ENCODE measurements at places on chromosomes 6 and 20.

DNA sequence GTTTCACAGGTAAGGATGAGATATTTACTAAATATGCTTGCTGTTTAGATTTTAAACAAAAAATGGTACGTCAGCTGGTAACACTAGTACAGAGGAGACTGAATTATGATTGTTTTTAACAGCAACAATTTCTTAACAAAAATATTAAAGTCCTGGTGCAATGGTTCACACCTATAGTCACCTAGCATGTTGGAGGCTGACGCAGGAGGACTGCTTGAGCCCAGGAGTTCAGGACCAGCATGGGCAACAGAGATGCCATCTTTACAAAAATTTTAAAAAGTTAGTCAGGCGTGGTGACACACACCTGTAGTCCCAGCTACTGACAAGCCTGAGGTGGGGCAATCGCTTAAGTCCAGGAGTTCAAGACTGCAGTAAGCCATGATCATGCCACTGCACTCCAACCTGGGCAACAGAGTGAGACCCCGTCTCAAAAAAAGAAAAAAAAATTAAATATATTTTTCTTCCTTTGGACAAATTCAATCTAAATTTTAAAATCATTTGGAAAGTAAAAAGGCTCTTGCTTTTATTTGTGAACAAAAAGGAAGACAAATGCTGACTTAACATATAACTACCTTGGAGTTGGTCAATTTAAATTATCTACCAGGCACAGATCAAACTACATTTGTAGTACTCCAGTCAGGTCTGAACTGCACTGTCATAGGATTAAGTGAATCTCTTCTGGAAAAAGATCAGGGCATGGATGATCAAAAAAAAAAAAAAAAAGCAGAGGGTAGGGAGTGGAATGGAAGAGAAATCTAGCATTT is 38.2 kb upstream of the RUNX2 start:
- no peak for DNase-seq

- DNase-seq = no peak
Observed at GRCh38 chr6:163516908-163517307, 102.4 kb downstream of the QKI start.

DNA sequence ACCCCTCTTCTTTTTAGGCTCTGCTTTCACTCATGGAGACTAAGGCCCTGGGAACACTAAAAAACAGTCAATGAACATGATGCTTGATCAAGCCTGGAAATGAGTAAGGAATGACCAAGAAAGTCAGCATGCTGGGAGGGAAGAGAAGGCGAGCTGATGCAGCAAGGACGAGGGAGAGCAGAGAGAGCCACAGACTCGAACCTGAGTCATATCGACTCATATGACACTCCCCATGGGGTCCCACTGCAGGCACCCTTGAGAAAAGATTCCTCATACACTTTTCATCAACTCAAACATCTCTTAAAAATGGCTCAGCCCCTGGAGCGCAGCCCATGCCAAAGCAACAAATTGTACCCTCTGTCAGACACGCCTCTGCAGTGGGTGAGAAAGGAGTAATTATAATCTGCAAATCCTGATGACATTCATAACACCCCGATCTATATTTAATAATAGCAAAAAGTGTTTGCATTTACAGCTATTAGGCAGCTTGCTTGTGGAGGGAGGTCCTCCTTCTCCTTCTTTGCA is 127.2 kb downstream of the F13A1 start:
- DNase-seq = no peak

GRCh38 chr6:83114164-83114563 is 46.7 kb downstream of the DOP1A start:
- no peak for DNase-seq

- no peak for DNase-seq
Observed at GRCh38 chr6:84601366-84601765, 163.0 kb downstream of the TBX18 start.

DNA sequence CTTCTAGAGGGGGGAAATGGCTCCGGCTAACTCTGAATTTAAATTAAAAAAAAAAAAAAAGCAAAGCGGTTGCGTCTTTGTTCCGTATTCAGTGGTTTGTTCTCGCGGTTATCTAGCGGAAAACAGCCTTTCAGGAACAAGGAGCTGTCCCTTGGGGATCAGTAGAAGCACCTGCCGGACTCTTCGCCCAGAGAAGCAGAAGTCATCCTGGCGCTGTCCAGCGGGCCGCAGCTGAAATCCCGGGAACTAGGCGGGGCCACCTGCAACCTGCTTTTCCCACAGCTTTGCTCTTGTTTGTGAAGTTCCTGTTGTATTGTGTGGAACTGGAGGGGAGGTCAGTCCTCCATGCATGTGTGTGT is 43.9 kb upstream of the GJE1 start:
- peak; percentile 49 for DNase-seq

GRCh38 chr6:168113226-168113625 is 34.2 kb upstream of the FRMD1 start:
- DNase-seq = no peak

GRCh38 chr20:50056951-50057713 is 55.8 kb downstream of the UBE2V1 start:
- DNase-seq = no peak

DNA sequence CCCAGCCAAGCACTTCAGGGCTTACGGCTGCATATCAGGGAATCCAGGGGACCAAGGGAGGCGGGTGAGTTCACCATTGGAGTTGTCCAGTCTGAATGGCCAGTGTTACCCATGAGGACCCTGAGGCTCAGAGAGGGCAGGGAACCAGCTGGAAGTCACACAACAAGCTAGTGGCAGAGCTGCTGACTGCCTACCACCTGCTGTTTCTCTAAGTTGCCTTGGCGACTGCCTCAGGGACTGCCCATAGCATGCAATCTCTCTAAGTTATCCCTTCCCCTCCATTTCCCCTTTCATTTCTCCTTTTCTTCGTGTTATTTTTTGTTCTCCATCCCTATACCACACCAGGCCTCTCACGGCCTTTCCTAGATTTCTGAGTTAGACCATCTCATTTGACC is 71.8 kb upstream of the SIRPA start:
- DNase-seq = no peak

DNA sequence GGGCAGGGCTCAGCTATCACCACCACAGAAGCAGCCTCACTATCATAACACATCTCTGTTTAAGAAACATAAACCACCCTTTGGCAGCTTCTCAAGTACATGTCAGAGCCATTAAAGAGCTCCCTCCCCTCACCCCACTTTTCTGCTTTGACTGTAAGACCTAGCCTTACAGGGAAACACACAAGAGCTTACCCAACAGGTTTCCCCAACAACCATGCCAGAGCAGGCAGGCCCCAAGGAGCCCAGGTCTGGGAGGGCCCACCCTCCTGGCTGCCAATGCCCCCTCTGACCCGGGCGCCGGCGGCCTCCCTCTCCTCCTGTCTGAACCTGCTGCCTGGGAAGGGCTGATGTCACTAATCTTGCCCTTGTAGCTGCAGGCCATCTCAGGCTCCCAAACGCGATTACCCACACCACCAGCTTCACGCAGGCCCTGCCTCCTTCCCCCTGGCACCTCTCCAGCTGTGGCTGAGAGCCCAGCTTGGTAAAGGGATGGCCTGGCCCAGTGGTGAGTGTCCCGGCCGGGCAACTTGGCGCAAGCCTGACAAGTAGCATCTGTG is 402.0 kb downstream of the MAFB start:
- peak; percentile 17 for DNase-seq

DNA sequence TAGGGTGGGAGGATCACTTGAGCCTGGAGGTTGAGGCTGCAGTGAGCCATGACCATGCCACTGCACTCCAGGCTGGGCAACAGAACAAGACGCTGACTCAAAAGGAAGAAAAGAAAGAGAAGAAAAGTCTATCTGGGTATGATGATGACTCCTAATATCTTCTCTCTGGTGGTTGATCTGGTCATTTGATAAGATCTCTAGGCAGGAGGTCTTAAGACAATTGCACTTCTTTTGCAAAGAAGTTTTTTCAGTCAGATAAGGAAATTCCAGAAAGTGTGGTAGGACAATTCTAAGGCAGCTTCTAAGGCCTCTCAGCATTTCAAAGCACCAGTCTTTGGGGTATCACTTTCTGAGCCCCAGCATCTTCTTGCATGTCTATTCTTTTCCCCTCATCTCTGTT is 7.7 kb upstream of the AIF1 start:
- DNase-seq = no peak

DNA sequence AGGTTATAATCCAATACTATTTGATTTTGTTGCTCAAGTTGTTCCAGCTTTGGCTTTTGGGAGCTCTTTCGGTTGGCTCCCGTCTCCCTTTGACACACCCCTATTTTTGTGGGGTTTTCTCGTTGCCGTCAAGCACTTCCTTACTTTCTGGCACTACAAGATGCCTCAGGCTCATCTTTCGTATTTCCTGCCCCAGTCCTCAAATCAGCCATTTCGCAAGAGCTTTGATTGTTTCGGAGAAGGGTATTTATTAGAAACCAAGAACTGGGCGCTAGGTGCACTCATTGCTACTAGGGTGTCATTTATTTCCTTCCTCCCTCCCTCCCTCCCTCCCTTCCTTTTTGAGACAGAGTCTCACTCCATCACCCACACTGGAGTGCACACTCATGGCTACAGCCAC is 13.3 kb upstream of the SOX12 start:
- DNase-seq = no peak

GRCh38 chr6:41921712-41921998 is 356 bp downstream of the BYSL start:
- peak; percentile 36 for DNase-seq

DNA sequence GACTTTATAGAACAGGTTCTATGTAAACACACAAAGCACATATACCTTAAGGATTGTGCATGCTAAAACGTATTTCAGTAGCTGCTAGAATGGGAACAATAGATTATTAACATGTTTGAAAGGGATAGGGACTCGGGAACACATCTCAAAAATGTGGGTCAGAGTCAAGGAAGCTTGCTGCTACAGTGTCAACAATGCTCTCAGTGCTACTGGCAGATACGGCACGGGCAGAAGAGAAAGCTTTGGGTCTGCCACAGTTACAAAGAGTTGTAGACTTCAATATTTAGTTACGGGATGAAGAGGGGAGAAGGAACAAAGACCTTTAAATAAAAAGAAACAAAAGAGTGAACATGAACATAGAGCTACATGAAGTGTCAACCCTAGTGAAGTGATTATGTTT is 170.5 kb downstream of the BACH2 start:
- no peak for DNase-seq

- no peak for DNase-seq
Observed at GRCh38 chr6:141667580-141668309, 465.0 kb upstream of the GJE1 start.

- no peak for DNase-seq
Observed at GRCh38 chr6:17103715-17104114, 1.9 kb downstream of the STMND1 start.

- DNase-seq = no peak
Observed at GRCh38 chr6:43997345-43997677, 129.9 kb downstream of the MRPL14 start.

GRCh38 chr6:10800810-10801209 is 37.5 kb downstream of the MAK start:
- DNase-seq = no peak
